ENCODE measurements at places on chromosomes 3 and 15.

- no peak for DNase-seq
Observed at GRCh38 chr15:65068403-65068788, 605 bp upstream of the RASL12 start.

DNA sequence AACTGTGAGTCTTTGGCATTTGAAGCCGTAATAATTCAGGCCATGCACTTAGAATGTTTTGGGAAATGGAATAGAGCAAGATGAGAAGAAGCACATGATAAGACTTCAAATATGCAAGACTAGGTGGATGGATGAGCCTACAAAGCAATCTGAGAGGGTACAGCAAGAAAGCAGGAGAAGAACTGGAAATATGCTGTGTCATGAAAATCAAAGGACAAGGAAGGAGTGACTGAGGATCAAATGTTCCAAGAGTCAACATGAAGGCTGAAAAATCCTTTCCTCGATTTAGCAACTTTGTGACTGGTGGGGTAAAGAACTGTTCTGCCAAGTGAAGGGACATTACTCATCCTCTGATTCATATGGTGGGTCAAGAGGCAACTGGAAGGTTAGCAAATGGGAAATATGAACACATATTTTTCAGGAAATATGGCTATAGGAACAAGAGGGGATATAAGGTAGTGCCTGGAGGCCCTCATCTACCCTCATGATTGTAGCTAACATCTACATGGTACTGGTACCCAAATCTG lies 803.7 kb upstream of the ARRDC4 start:
- DNase-seq, result no peak

DNA sequence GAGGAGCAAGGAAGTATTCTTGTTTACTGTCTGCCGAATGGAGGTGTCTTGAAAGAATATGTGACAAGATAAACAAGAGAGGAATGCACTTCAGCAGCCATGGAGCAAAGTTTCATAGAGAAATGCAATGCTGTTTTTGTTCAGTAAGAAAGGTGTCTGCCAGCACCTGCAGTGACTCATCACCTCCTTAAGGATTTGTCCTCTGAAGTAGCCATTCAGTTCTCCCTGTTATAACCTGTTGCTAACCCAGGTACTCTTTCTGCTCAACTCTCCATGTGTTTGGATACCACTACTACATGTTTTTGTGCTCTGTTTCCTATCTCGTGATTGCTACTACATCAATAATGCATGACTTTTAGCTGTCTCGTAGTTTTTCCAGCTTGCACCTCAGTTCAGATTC lies 328.9 kb downstream of the CHL1 start:
- DNase-seq, result no peak

DNA sequence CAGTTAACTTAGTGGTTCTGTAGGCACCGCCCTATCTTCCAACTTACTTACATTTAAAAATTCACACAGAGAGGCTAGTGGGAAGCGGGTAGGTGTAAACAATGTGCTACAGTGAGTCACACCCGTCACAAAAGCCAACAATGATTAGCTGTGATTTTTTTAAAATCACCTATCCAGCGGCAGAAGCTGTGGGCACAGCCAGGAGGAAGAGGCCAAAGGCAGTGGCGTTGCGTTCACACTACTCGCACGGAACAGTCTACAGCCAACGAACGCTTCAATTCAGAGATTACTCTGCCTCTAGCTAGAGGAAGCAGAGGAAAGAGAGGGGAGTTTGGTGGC lies 2.5 kb upstream of the NLGN1 start:
- no peak for DNase-seq

DNA sequence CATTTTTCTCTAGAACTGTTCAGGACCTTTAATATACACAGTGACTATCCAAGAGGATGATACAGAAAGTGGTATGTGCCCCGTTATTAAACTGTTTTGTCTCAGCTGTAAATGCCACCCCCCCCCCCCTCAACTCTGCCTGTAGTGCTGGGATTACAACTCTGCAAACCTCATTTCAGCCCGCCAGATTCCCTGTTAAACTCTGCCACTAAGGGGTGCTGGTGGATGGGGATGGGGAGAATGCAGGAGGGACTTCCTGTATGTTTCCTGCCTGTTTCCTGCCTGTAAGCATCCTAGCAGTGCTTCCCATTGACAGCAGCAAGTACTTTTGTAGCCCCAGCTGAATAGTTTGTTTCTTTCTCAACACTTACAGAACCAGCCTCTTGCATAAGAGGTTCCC lies 301.7 kb upstream of the RORA start:
- DNase-seq, result no peak

GRCh38 chr15:86588413-86588812 lies 508.7 kb downstream of the AGBL1 start:
- DNase-seq, result no peak

DNA sequence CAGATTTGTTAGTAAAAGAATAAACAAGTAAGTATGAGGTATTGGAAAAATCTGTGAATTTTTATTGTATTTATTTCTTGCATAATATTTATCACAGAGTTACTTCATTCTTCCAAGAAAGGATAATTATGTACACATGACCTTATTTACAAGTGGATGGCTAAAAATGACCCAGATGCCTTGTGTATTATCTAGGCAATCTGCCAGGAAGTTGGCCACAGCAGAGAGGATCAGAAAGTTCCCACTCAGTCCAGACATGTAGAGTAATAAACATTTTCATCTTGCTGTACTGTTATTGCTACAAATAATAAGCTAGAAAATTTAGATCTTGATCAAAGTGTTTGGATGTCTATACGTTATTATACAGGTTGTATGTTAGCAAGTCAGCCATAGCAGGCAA lies 317.1 kb downstream of the EPHA6 start:
- no peak for DNase-seq

DNA sequence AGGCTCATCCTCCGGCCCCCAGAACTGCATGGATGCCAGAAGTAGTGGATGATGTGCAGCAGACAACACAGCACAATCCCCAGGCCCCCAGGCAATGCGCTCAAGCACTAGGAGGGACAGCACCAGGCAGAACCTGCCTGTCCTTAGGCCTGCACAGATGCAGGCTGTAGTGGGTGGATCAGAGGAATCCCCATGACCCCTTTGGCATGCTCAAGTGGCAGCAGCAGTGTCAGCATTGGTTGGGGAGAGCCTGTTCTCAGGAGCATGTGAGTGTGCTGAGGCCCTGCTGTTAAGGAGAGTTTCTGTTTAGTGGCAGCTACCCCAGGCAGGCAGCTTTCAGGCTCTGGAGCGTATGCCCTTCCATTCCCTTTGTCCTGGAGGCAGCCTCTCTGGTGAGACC lies 25.1 kb upstream of the CD200R1L start:
- no peak for DNase-seq

DNA sequence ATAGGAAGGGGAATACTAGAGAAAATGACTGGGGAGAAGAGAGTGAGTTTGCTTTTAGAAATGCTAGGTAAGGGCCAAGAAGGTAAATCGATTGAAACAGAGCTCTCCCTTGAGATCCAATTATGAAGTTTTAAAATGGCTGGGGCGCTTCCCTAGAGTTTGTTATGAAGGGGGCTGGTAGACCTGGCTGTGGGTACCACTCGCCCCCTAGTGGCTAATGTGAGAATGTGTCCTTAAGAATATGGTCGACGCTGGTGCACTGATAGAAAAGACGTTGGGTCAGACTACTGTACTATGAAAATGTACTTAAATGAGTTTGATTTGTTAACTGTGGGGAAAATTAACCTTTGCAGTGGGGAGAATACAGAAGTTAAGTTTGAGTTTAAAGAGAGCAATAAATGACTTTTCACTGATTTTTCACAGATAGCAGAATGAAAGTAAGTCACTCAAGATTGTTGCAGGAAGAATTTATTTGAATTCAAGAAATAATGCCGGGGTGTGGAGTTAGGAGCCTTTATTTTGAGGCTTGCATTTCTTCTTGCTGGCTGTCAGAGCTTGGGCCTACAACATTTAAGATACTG lies 9.2 kb downstream of the TMPRSS7 start:
- no peak for DNase-seq

- no peak for DNase-seq
Observed at GRCh38 chr3:25633919-25634318, 30.8 kb downstream of the TOP2B start.

- DNase-seq, result no peak
Observed at GRCh38 chr15:56586206-56586605, 121.3 kb upstream of the MNS1 start.
